ENCODE measurements at places on chromosomes 2 and 18.

DNA sequence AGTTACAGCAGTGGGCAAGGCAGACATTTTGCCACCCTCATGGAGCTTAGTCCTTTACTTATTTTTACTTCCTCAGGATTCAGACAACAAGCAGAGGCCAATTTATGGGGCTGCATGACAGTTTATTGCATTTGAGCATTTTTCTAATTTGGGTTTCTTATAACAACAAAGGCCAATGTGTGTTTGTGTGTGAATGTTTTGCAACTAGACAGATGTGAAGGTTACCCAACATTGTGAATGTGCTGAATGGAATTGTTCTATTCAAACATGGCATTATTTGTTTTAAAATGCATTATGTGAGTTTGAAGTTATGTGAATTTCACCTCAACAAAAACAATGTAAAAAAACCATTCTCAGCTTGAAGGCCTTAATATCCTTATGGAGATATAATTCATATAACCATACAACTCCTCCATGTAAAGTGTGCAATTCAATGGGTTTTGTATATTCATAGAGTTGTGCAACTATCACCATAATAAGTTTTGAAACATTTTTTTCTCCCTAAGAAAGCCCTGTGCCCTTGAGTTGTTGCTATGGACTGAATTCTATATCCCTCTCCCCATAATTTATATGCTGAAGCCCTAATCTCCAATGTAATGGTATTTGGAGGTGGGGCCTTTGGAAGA, 57.3 kb downstream of the CCDC195 start:
- ATAC-seq: no peak

GRCh38 chr18:74949611-74950010, 259.3 kb downstream of the PTGR3 start:
- ATAC-seq: no peak

DNA sequence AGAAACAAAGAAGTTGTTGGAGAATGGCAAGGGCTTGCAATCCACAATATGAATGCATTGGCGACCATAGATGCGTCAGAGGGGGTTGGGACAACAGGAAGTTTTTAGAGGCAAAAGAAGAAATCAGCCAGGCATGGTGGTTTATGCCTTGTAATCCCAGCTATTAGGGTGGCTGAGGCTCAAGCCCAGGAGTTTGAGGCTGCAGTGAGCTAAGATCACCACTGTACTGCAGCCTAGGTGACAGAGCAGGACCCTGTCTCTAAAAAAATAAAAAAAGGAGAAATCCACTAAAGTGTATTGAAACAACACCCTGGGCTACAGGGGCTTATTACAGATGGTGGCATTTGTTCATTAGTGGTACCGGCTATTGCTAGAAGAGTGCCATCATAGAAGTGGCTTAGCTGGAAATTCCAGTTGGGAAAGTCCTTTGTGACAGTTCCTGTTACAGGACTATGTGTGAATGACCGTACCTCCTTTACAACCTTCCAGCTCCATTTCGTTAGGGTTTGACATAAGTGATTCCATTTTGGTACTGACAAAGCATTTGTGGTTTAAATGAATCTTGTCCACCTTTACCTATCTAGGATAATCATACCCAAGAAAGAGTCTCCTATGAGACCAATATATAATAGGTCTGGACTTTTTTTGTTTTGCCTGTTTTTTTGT, 10.7 kb upstream of the WDSUB1 start:
- ATAC-seq: no peak

- ATAC-seq: no peak
These were observed 468.3 kb downstream of the SPAG16 start for GRCh38 chr2:213752575-213752974.

GRCh38 chr2:79750321-79750720, 237.5 kb downstream of the CTNNA2 start:
- no peak for ATAC-seq

- ATAC-seq: no peak
These were observed 180.0 kb downstream of the NAPG start for GRCh38 chr18:10705786-10706185.

DNA sequence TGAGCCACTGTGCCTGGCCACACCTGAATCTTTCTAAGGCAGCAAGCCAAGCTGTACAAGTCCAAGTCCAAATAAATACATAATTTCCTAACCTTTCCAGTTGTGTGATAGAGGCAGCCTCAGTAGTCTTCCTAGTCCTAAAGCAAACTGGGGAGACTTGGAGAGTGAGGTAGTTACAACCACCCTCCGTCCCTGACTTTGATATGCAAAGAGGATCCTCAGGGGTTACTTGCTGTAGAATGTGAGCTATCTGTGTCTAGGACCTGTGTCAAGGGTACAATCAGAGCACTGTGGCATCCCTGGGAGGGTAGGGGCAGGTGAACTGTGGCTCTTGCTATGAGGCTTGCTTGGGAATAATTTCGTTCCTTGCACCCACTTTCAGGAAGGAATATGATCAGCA, 28.3 kb upstream of the KCNG3 start:
- ATAC-seq: no peak

- ATAC-seq: no peak
These were observed 106.0 kb downstream of the KIAA1328 start for GRCh38 chr18:36934884-36935283.

DNA sequence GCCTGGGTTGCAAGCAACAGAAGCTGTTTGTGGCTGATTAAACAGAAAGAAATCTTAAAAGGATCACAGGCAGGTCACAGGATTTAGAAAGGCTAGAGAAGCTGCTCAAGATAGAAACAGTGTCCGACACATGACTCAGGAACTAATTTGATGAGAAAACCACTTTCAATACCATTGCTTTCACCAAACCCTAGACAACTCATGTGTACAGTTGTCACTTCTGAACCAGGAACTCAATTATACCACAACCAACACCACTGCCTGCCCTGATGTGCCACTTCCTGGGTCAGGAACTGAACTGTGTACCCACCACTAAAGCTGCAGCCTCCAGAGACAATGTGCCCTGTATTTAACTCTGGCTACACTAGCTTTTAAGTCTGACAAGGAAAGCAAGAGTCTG, 56.0 kb downstream of the TMEM247 start:
- ATAC-seq: no peak

- peak; percentile 8 for ATAC-seq
These were observed 7.7 kb upstream of the ALLC start for GRCh38 chr2:3650140-3650920.

- ATAC-seq: no peak
These were observed 39.0 kb upstream of the NEDD4L start for GRCh38 chr18:58005011-58005410.

DNA sequence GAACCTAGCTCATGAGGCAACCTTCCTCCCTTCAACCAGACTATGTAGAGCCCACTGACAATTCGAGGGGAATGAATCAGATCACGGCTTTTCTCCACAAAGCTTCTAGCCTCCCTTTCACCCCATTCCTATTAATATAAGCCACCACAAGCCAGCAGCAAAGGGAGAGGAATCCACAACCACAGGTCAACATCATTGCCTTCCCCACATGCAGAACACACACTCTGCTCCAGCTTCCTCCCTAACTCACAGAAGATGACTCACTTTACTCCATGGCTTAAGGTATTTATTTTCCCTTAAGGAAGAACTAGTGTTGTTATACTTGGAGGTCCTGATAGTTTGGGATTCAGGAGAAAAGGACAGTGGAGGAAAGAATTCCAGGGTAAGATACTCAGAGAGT, 272.2 kb downstream of the C1D start:
- ATAC-seq: peak; percentile 51

DNA sequence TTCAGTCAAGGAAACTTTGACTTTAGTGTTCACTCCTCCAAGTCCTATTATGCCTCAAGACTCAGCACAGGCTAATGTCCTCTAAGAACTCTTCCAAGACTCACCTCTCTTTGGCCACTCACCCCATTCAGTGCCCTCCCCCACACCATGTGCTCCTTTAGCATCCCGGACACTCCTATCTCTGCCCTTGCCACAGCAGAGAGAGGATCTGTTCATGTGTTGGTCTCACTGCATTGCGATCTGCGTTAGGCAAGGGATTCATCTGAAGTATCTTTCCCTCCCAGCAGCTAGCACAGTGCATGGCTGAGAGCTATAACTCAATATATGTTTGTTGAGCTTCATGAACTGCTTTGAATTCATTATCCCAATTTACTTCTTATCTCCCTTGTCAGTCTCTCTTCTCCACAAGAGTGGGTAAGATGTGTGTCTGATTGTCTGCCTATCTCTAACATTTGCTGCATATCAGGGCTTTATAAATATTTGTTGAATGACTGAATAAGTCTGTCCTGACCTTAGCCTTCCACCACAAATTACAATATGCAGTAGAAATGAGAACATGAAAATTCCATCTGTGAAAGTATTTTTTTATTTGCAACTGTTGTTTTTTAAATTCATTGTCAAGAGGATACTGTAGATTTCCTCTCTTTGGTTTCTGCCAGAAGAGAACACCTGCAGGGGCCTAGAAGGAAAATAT, 179.9 kb upstream of the NCKAP5 start:
- no peak for ATAC-seq

GRCh38 chr2:196955036-196955435, 28.5 kb upstream of the PGAP1 start:
- ATAC-seq: no peak

GRCh38 chr2:218294430-218295022, 2.2 kb upstream of the TMBIM1 start:
- no peak for ATAC-seq

- peak; percentile 89 for ATAC-seq
These were observed 35.3 kb downstream of the LRRFIP1 start for GRCh38 chr2:237662671-237663093.

DNA sequence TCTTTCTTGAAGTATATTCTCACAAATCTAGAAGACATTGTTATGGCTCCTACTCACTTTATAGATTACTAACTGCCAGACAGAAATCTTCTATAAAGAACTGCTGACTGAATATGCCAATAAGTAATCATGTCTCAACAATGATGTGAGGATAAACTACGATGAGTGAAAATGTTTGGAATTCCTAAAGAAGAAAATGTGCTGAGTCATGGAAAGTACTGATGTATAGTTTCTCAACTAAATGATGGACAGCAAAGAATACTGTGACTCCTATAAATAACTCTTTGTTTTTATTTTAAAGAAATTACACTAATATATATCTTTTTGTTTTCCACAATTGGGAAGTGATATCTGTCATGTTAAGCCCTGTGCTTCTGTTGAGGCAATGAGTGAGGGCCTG, 232.9 kb downstream of the LNPK start:
- no peak for ATAC-seq

DNA sequence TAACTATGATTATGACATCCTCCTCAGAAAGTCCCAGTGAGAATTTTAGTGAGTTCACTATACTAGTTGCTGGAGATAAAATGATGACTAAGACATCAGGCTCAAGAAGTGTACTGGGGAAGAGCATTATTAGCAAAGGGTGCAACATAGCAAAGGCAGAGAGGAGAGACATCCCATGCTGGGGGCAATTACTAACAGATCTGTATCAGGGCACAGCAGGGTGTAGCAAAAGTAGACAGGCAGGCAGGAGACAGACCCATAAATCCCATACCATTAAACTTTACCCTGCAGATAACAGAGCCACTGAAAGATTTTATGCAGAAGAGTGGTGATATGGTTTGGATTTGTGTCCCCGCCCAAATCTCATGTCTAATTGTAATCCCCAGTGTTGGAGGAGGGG, 161.7 kb downstream of the SP3 start:
- no peak for ATAC-seq

GRCh38 chr2:85822766-85823165, 66.0 kb downstream of the ST3GAL5 start:
- no peak for ATAC-seq

DNA sequence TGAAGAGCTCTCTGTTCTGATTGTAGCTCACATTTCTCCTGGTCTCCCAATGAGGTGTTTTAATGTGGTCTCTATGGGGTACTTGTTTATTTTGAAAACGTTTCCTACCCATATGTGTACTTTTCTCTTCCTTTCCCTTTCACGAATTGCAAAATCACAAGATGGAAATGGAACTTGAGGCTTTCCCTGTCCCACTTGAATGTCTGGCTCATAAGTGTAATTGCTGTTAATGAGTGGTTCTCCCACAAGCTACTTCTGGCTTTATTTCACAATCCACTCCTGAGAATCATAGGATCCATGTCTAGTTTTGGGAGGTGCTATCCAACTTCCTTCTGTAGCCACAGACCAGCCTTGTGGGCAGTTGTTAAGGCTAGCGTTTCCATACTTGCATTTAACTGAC, 81.1 kb upstream of the CAVIN2 start:
- peak; percentile 37 for ATAC-seq
